ENCODE measurements at places on chromosomes 12 and 14. TPM values are rescaled to one million over a fixed set of nuclear protein-coding genes. Genes with fewer than 3 reads are reported as not detected.

The MRPS35 gene
- 149 TPM for total RNA-seq

The CCDC196 gene
- total RNA-seq, result not detected

The CIROP gene
- total RNA-seq, result not detected

The DNAJC22 gene
- total RNA-seq, result 2.4 TPM

The SLC6A12 gene
- 3.4 TPM for total RNA-seq

The EGLN3 gene
- total RNA-seq, result 4.3 TPM

The SYCP3 gene
- total RNA-seq, result not detected

The CRACR2A gene
- total RNA-seq, result 11.5 TPM

The PITPNM2 gene
- total RNA-seq, result 1.1 TPM

The SMARCD1 gene
- 79.4 TPM for total RNA-seq

The TAS2R9 gene
- not detected for total RNA-seq

The SLC15A4 gene
- 41.4 TPM for total RNA-seq

The PLEK2 gene
- 12.8 TPM for total RNA-seq

The LRRC10 gene
- total RNA-seq, result not detected

The OLR1 gene
- 0.06 TPM for total RNA-seq

The OVCH1 gene
- not detected for total RNA-seq

The FSCB gene
- not detected for total RNA-seq

The ACOT6 gene
- total RNA-seq, result not detected

The CLEC4D gene
- not detected for total RNA-seq

The CEBPE gene
- total RNA-seq, result not detected

The EIF5 gene
- total RNA-seq, result 161 TPM

The APOLD1 gene
- 8.4 TPM for total RNA-seq

The BMAL2 gene
- 65.3 TPM for total RNA-seq

The UNC119B gene
- total RNA-seq, result 11.2 TPM

The PZP gene
- total RNA-seq, result not detected

The REM2 gene
- total RNA-seq, result 0.74 TPM

The TAS2R31 gene
- total RNA-seq, result not detected

The MYO1H gene
- not detected for total RNA-seq

The SLC39A2 gene
- not detected for total RNA-seq

The LRRC43 gene
- total RNA-seq, result not detected

The ATP5MC2 gene
- total RNA-seq, result 471 TPM

The OR4E2 gene
- not detected for total RNA-seq

The RTN1 gene
- total RNA-seq, result 2.4 TPM

The IFNG gene
- total RNA-seq, result not detected

The DNAH10 gene
- total RNA-seq, result 0.06 TPM

The NDUFA9 gene
- 186 TPM for total RNA-seq

The CATSPERB gene
- not detected for total RNA-seq

The CMAS gene
- 73.7 TPM for total RNA-seq

The RNASE3 gene
- not detected for total RNA-seq

The CD163L1 gene
- total RNA-seq, result 21.4 TPM

The MYF6 gene
- not detected for total RNA-seq

The ZNF385A gene
- total RNA-seq, result 0.34 TPM

The POTEM gene
- 0.57 TPM for total RNA-seq

The TMEM260 gene
- total RNA-seq, result 8.6 TPM

The SOX5 gene
- total RNA-seq, result 2.0 TPM

The DCAF4 gene
- total RNA-seq, result 19.8 TPM

The OR4L1 gene
- not detected for total RNA-seq

The DDX11 gene
- total RNA-seq, result 36.1 TPM

The PIWIL1 gene
- total RNA-seq, result 0.68 TPM

The GPRC5D gene
- not detected for total RNA-seq

The KRT71 gene
- not detected for total RNA-seq

The C3AR1 gene
- total RNA-seq, result 0.40 TPM

The DDN gene
- not detected for total RNA-seq

The SERPINA1 gene
- 26.1 TPM for total RNA-seq

The CCDC38 gene
- not detected for total RNA-seq

The NOVA1 gene
- total RNA-seq, result 2.4 TPM

The ALG10 gene
- 6.7 TPM for total RNA-seq

The ATP6V1D gene
- total RNA-seq, result 258 TPM

The KRT5 gene
- total RNA-seq, result 0.36 TPM

The ACADS gene
- 10.9 TPM for total RNA-seq

Measured in Daoy (cell line).